ENCODE measurements at places on chromosomes 5 and 9. TPM values are rescaled to one million over a fixed set of nuclear protein-coding genes. Genes with fewer than 3 reads are reported as not detected.
A peak's percentile ranks its signal among the peaks of the same experiment; 100 is the strongest.

Gene LTC4S
- total RNA-seq, result 3.7 TPM

DNA sequence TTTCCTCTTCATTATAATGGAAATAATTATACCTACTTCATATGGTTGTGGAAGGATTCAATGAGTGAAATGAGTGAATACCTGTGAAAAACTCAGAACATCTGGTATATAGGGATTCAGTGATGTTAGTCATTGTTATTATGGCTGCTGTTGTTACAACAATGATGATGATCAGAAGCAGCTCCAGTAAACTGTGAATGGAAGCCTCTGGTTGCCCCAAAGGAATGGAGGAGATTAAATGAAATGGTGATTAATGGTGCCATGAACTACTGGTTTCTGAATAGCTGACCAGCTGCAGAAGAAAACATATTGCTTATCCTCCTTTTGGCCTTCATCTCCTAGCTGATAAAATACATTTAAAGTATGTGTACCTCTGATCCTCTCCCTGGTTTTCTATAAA is 372.0 kb downstream of the ARHGEF28 start:
- no peak for DNase-seq

GRCh38 chr5:12623408-12623807 is 719.2 kb upstream of the CTNND2 start:
- peak; percentile 67 for DNase-seq

Gene FOXD4L4
- 0.26 TPM for total RNA-seq

DNA sequence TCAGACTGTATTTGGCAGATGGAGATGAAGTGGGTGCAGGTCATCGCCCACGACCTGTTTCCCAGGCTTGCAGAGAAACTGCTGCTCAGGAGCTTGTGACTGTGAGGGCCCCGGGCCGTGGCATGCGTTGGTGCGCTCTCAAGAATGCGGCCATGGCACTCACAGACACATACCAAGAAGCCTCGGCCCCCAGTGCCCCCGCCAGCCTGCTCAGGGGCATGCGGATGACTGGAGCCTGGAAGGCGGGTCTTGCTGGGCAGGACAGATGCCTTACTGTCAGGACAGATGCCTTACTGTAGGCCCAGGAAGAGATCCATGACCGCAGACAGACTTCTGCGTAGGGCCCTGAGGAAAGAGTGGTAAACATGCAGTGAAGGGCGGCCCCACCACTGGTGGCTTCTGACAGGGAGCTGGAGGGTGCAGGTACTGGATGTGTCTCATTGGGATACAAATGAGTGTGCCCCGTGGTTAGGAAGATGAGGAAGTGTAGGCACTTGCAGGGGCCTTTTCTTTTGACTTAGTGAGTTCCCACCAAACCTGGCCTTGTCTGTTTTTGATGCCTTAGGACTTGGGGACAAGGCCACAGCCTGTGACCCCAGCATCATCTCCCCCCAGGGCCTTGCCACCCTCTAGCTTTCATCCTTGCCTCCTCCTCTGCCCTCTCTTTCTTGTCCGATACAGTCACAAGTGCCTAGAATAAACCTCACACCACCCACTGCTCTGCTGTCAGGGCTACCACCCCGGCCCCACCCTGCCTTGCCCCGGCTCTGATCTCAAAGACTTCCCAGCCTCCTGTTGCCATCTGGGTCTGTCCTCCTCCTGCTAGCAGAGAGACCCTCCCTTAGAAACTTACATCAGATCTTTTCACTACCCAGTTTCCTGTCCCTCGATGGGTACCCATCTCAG is 68.8 kb upstream of the ABL1 start:
- no peak for DNase-seq

DNA sequence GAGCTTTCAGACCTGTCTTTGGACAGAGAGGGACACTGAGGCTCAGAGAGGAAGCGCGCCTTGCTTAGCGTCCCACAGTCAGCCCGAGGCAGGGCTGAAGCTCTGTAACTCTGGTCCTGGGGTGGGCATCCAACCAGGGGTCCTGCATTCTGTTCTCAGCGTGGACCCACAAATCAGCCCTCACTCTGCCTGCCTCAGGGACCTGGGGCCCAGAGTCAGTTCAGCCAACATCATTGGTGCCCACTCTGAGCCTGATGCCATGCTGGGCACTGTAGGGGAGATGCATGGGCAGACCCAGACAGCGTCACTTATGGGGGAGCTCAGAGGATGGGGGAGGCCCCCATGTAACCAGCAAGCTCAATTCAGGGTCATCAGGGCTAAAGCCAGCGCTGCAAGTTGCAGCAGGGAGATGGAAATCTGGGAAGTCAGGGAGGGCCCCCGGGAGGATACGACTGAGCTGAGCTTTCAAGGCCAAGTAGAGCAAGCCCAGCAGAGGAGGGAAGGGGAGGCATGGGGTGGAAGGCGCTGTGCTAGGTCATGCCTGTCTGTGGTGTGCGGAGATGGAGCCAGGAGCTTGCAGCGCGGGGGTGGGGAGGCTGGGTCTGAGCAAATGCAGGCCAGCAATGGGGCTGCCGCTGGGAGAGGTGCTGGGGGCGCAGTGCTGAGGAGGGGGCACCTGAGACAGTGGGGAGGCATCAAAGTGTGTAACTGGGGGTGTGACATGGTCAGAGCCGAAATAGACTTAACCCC is 21.1 kb downstream of the CORO2A start:
- DNase-seq, result no peak

DNA sequence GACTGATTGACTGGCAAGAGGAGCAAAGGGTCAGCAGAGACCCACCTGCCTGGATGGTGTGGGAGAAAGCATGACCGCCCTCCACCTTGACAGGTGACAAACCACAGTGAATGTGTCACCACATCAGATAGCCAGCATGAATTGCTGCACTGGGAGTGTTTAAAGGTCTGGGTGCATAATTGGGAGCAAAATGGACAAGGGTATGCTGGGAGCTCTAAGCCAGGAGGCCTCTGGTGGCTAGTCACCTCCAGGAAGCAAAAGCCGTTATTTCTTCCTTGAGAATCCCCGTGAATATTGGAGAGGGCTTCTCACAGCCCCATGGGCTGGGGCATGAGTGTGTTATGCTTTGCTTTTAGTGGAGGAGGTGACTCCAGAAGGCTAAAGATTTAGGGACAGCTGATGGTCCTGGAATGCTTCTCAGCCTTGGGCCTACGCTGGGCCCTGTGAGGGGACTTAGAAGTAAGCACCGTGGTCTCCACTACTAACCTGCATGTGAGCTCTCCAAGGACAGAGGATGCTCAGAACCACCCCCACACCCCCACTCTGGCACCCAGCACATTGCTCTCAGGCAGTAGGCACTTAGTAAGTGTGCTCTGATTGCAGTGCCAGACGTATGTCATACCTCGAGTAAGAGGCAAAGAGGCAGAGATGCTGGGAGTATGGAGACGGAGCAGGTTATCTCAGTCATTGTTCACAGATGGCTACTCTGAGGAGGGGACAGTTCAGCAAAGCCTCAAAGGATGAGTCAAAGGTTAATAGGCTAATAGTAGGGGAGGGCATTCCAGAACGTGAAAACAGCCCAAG is 9.1 kb upstream of the IRF1 start:
- DNase-seq, result no peak

DNA sequence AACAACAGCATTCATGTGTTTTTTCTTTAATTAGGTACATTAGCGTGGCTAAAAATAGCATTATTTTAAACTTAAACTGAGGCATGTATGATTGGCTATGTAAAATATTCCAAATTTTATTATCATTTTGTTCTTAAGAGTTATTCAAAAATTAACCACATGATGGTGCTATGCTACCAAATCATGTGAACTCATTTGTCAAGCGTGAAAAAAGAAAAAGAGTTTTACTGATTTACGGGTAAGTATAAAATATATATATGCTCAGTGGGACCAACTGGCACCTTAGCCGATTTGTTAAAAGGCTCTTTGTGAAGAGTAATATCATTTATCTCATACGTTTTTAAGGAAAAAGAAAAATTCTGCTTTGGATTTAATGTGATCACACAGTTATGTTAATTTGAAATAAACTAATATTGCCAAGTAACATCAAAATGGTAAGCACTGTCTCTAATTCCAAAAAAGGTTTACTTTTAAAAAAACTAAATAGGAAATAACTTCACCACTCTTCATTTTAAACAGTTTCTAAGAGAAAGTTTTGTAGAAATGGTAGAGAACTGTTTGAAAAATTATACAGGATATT is 1042.3 kb downstream of the CDH12 start:
- no peak for DNase-seq

DNA sequence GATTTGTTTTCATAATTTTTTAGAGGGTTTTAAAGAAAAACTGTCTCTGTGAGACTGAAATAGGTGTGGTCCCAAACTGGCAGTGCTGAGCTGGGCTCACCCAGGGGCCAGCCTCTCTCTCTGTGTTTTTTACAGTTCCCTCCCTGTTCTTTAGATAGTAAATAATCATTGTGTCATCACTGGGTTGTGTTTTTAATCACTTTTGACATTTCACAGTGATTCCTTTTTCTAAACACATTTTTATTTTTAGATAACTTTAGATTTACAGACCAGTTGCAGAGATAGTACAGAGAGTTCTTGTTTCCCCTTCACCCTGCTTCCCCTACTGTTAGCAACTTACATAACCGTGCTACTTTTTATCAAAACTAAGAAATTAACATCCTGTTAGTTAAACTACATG is 44.4 kb downstream of the MAP1B start:
- DNase-seq, result no peak

Data from H9 (cell line).